ENCODE measurements at places on chromosomes 1 and 21.

- no peak for DNase-seq
These were observed 1074.5 kb downstream of the PLA2G4A start for GRCh38 chr1:187903223-187903622.

DNA sequence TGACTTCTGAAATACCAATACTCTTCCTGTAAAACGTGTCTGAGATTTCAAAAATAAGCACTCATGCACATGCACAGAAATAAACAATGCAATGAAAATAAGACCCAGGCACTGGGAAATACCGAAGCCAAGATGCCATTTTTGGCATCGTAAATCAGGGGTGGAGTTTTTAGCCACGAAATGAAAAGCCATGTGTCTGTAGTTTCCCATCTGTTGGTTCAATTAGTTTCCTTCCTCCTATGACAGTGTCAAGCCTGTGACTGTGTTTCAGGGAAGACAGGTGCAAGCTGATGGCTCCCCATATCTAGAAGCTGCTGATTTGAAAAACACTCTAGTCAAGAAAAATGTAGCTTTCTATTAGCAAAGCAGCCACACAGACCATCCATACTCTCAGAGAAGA is 480.4 kb upstream of the CAMK1G start:
- DNase-seq = no peak

DNA sequence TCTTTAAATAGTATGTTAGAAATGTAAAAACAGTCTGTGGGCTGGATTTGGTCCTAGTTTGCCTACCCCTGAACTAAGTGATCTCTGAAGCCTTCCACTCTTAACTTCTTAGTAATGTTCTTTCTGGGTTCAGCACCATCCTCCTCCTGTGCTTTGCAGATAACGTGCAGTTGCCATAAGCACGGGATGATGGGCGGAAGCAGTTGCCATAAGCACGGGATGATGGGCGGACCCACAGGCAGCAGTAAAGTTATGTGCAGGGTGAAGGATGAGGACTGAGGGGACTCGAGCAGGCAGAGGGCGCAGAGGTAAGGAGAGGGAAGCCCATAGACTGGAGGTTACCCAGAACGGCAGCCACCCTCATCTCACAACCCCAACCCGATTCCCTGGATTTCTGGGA is 25.6 kb downstream of the GPA33 start:
- DNase-seq = no peak

- no peak for DNase-seq
These were observed 5.5 kb upstream of the TEDDM1 start for GRCh38 chr1:182406012-182406411.

- no peak for DNase-seq
These were observed 18.5 kb downstream of the CLCA1 start for GRCh38 chr1:86487131-86487810.

DNA sequence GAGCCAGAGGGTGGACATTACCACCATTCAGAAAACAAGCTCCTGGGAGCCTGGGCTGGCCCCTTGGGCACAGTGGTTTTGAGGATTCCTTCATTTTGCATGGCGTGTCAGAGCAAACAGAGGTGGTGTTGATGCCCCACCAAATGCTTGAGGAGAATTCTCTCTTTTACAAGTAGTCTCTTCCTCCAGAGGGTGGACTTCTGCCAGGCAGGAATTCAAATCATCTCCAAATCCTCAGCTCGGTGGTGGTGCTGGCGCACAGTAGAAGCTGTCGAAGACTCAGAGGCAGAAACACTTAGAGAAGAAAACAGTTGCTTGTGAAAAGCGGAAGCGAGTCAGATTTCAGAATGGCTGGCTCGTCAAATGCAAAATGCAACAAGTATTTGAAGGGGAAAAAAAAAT is 3.4 kb upstream of the CHI3L1 start:
- no peak for DNase-seq

DNA sequence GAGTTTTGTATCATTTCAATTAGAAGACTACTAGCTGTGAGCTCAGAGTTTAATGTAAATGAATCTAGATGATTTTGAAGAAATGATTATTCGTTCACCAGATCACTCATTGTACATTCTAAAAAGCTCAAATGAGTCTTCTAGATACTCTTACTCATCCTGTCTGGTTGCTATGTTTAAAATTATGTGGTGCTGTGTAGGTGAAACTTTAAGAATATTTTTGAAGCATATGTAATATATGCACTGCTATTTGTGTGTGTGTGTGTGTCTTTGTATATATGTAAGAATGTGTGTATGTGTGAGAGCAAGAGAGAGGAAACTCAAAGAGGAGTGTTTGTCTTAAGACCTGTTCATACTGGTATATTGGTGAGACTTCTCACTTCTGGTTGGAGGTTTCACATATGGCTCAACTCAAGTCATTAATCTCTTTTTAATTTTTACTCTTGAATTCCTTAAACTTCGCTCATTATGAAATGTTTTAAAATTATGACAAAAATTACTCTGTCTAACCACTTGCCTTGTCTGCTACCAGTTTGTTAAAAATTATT is 8.6 kb upstream of the C1orf105 start:
- no peak for DNase-seq
